Bronchial epithelial cell (primary cell): ENCODE measurements at places on chromosomes 2 and 18. TPM values are rescaled to one million over a fixed set of nuclear protein-coding genes. Genes with fewer than 3 reads are reported as not detected.

The VPS54 gene
- 18.2 and 20.9 TPM in 2 replicates for total RNA-seq

The REG3G gene
- not detected in 2 replicates for total RNA-seq

The CTAGE1 gene
- total RNA-seq, result under 0.01 TPM in 1 of 2 replicates, not detected in the other

The COBLL1 gene
- 10.5 and 18.9 TPM in 2 replicates for total RNA-seq

The RAB27B gene
- total RNA-seq, result 65.5 and 72.7 TPM in 2 replicates

The MERTK gene
- 3.9 and 5.8 TPM in 2 replicates for total RNA-seq

The SCTR gene
- total RNA-seq, result not detected in 2 replicates

The CASP8 gene
- total RNA-seq, result 20.9 and 27.6 TPM in 2 replicates

The EVA1A gene
- 4.6 and 5.8 TPM in 2 replicates for total RNA-seq

The REG3A gene
- total RNA-seq, result not detected in 2 replicates

The FBXO11 gene
- 39.8 and 62.6 TPM in 2 replicates for total RNA-seq

The NEU2 gene
- not detected in 2 replicates for total RNA-seq

The HAAO gene
- total RNA-seq, result 0.38 TPM in 1 of 2 replicates, not detected in the other

The EIF4E2 gene
- 45.3 and 89.0 TPM in 2 replicates for total RNA-seq

The THSD7B gene
- 0.13 TPM in 1 of 2 replicates, not detected in the other for total RNA-seq

The MC4R gene
- under 0.01 TPM in 1 of 2 replicates, not detected in the other for total RNA-seq

The TNFRSF11A gene
- under 0.01 and 1.2 TPM in 2 replicates for total RNA-seq

The EMX1 gene
- total RNA-seq, result 0.26 TPM in 1 of 2 replicates, not detected in the other

The CHAC2 gene
- 5.0 and 8.8 TPM in 2 replicates for total RNA-seq

The MEMO1 gene
- 29.2 and 29.7 TPM in 2 replicates for total RNA-seq

The TRPM8 gene
- not detected in 2 replicates for total RNA-seq

The KCNJ3 gene
- not detected in 2 replicates for total RNA-seq

The DOK6 gene
- total RNA-seq, result not detected in 2 replicates

The PRKAG3 gene
- total RNA-seq, result not detected in 2 replicates

The RAD51AP2 gene
- total RNA-seq, result 0.13 TPM in 1 of 2 replicates, not detected in the other

The BABAM2 gene
- total RNA-seq, result 8.4 and 15.9 TPM in 2 replicates

The SP140 gene
- total RNA-seq, result not detected in 2 replicates

The PEX13 gene
- total RNA-seq, result 58.8 and 59.2 TPM in 2 replicates

The HOXD3 gene
- total RNA-seq, result not detected in 2 replicates

The SPDYA gene
- total RNA-seq, result 0.79 and 1.4 TPM in 2 replicates

The DLX1 gene
- total RNA-seq, result not detected in 2 replicates

The PLCD4 gene
- 0.53 and 1.2 TPM in 2 replicates for total RNA-seq

The TEKT4 gene
- total RNA-seq, result not detected in 2 replicates

The GRHL1 gene
- total RNA-seq, result 25.5 and 85.5 TPM in 2 replicates

The TRIM43 gene
- total RNA-seq, result under 0.01 TPM in 1 of 2 replicates, not detected in the other

The CYBRD1 gene
- 8.1 and 14.5 TPM in 2 replicates for total RNA-seq

The RBKS gene
- 0.79 and 0.90 TPM in 2 replicates for total RNA-seq

The CHRNG gene
- total RNA-seq, result not detected in 2 replicates

The RBM45 gene
- 13.7 and 22.1 TPM in 2 replicates for total RNA-seq

The NEB gene
- 0.26 and 0.90 TPM in 2 replicates for total RNA-seq

The ABCB11 gene
- total RNA-seq, result 0.26 TPM in 2 replicates

The ASB18 gene
- total RNA-seq, result 0.38 TPM in 1 of 2 replicates, not detected in the other

The CD226 gene
- 0.53 and 0.64 TPM in 2 replicates for total RNA-seq

The TPRKB gene
- total RNA-seq, result 18.6 and 21.1 TPM in 2 replicates

The COL4A3 gene
- under 0.01 and 0.26 TPM in 2 replicates for total RNA-seq

The CAPN14 gene
- 10.3 and 35.1 TPM in 2 replicates for total RNA-seq

The DAW1 gene
- 0.13 and 0.26 TPM in 2 replicates for total RNA-seq

The AKAIN1 gene
- total RNA-seq, result not detected in 2 replicates

The ANTXR1 gene
- total RNA-seq, result 1.5 and 3.7 TPM in 2 replicates
